Cardiac septum (tissue), 1 donor: ENCODE measurements at places on chromosomes 2 and 18.

DNA sequence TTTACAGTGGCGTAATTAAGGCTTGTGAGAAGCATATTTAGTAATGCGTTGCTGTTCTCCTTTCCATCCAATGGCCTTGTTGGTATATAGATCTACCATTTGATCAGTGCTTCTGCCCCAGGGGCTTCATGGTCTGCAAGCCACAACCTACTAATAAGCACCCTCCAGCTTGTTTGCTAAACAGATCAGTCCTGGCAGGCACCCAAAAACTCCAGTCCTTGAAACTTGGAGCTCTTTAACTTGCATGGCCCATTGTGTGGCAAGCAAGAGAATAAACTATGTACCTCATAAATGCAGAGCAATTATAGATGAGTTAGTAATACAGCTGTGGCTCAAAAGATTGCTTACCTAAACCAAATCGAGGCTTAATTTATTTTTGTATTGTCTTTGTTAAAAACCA lies 158.5 kb downstream of the FTCDNL1 start:
- no peak for DNase-seq

DNA sequence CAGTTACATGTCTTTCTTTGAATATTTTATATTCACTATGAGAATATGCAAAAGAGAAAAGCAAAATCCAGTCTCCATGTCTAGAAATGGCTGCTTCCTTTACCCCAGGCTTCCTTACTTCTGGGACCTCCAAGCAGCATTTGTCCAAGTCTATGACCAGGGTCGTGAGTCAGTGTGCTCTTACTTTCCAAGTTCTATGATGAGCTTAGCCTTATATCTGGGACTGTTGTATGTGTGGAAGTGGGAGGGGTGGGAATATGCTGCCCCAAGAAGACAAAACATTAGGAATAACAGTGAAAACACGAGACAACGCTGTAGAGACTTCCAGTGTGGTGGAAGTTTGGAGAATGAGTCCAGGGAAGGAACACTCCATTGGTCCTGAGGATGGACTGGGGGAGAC lies 21.2 kb upstream of the CHRNA1 start:
- DNase-seq, result no peak

DNA sequence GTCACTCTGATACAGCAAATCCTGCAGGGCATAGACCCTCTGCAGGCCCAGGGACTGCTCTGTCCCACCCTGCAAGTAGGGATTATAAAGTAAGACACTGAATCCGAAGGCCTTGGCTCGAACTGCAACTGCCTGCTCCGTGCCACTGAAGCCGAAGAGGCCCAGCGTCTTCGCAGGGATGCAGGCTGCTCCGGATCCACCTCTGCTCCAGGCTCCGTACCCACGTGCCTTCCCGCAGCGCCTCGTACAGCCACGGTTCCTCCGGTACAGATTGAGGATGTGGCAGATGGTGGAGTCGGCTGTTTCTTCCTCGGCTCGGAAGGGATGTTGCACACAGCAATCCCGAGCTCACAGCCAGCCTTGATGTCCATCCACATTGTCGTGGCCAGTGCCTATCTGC lies 160.4 kb upstream of the LHCGR start:
- no peak for DNase-seq

DNA sequence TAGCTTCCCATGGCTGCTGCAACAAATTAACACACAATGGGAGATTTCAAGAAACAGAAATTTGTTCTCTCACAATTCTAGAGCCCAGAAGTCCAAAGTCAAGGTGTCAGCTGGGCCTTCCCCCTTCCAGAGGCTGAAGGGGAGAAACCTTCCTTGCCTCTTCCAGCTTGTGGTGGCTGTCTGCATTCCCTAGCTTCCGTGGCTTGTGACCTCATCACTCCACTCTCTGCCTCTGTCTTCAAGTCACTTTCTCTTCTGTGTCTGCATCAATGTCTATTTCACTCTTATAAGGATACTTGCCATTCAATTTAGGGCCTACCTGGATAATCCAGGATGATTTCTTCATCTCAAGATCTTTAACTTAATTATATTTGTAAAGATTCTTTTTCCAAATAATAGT lies 16.8 kb upstream of the SRBD1 start:
- DNase-seq, result no peak

- DNase-seq, result no peak
Observed at GRCh38 chr18:31965316-31965970, 22.5 kb upstream of the TRAPPC8 start.

GRCh38 chr2:127217470-127218325 lies 2.4 kb downstream of the CYP27C1 start:
- no peak for DNase-seq

DNA sequence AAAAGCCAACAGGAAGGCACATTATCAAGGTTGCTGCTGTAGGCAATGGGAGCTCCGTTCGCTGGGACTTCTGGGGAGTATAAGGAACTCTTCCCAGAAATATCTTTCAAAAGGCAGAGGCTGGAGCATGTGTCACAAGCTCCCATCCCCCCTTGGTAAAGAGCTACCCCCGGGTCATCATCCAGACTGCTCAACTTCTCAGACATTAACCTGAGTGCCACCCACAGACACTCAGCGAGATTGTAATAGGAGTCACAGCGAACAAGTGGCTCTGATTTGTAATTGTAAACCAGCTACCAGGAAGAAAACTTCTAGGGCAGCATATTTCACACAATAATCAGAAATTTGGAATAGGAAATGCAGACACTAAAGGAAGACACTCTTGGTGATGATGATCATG lies 290.2 kb upstream of the PARD3B start:
- DNase-seq, result no peak

- no peak for DNase-seq
Observed at GRCh38 chr2:25372405-25373268, 30.9 kb upstream of the DNMT3A start.

GRCh38 chr18:29501952-29502351 lies 1325.0 kb upstream of the CDH2 start:
- no peak for DNase-seq

- no peak for DNase-seq
Observed at GRCh38 chr18:13653746-13654433, 72.5 kb downstream of the FAM210A start.

DNA sequence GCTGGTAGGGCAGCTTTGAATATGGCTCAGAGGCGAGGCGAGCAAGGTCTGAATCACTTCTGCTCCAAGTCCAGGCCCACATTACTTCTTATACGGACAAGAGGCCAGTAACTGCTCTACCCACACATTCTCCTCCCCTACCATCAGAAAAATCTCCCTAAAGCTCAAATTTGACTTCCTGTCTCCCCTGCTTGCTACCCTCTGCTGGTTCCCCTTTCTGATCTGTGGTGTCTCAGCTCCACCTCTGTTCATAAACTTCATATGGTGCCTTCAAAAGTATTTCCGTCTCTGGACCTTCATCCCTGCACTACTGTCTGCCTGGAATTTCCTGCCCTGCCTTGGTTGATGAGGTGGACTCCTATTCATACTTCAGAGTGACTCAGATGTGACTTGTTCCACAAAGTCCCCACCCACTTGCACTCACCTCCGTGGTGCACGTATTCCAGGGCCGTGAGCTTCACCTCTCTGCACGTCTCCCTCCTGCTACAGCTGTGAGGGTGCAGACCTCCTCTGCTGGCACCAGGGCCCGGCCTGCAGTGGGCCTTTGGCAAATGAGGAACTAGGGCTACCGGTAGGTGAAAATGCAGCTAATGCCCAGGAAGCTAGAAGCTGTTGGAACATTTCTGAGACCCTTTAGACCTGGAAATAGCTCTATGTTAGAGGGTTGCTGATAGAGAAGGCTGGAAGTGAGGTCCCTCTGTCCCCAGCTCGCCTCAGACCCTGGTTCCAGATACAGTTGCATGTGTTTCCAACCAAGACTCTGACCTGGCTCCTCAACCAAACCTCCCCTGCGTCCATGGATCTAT lies 24.6 kb upstream of the KCMF1 start:
- DNase-seq, result no peak

- DNase-seq, result no peak
Observed at GRCh38 chr2:199488772-199489400, 31.1 kb upstream of the SATB2 start.

DNA sequence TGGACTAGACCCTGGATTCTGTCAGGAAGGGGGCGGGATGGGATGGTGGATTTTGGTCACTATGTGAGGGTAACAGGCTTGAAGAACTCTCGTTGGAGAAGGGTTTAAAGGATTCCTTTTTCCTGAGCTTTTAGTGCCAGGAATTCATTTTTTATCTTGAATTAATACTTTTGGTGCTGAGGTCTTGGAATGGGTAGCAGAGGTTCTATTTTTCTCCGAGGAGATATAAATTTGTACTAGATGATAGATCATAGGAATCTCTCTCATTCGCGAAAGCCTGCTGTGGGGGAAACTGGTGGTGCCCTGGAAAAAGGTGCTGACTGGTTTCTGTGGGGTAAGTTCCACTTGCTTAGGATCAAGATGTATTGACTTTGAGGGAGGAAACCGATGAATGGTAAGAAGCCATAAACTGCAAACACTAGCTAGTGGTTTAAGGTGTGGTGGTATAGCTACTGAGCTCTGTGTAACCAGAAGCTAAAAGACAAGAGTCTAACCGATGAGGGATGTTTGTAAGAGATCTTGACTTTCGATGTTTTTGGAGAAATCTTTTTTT lies 706 bp downstream of the AGPS start:
- DNase-seq, result no peak

- DNase-seq, result no peak
Observed at GRCh38 chr18:79208906-79209305, 139.7 kb downstream of the ATP9B start.

DNA sequence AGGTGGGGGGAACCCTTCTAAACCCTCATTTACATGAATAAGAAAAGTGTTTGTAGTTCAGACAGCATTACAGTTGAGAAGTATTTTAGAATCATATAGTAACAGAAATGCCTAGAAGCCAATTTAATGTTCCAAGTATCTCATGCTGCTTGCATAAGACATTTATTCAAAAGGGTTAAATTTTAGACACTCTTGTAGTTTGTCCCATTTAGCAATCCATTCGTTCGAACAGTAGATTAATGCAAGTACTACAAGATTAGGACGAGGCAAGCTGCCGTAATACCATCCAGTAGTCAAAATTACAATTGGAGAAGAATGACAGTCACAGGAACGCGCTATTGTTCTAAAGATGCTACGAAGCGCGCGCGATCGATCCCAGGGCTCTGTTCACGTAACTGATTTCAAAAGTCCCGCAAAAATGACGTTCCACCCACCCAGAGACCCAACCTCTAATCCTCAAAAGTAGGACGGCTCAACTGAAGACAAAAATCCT lies 1.2 kb downstream of the TMEM237 start:
- DNase-seq, result no peak

DNA sequence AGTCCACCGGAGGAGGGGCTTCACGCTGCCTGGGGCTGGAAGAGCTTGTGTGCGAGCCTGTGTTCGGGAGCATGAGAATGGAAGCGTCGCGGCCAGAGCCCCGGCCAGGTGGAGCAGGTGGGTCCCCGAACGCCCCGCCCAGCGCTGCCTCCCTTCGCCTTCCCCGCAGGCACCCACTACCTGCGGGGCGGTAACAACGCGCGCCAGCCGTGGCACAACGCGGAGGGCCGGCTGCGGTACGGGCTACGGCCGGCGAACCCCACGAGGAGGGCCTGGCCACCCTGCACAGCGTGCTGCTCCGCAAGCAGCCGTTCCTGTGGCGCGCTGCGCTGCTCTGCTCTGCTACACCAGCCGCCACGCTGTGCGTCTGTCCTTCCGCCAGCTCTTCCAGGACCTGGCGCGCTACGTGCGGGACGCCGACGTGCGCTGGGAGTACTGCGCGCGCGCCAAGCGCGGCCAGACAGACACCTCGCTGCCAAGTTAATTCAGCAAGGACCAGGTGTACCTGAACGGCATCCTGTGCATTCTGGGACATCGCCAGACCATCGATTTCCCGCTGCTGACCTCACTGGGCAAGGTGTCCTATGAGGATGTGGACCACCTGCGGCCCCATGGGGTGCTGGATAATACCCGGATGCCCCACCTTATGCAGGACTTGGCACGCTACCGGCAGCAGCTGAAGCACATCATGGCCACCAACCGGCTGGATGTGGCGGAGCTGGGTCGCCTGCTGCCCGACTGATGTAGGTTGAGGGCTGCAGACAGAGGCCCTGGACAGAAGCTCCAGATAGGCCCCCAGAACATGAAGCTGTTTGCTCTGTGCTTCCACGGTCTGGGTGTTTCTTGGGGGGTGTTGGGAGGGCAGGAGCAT lies 200.6 kb downstream of the NAPG start:
- DNase-seq, result no peak

- DNase-seq, result no peak
Observed at GRCh38 chr18:33116376-33116775, 324.1 kb downstream of the CCDC178 start.

- DNase-seq, result no peak
Observed at GRCh38 chr2:137964066-137964858, at the start of gene HNMT. HNMT (plus strand) TSS chr2:137964473; CDS start chr2:137964492, 19 bp downstream.

DNA sequence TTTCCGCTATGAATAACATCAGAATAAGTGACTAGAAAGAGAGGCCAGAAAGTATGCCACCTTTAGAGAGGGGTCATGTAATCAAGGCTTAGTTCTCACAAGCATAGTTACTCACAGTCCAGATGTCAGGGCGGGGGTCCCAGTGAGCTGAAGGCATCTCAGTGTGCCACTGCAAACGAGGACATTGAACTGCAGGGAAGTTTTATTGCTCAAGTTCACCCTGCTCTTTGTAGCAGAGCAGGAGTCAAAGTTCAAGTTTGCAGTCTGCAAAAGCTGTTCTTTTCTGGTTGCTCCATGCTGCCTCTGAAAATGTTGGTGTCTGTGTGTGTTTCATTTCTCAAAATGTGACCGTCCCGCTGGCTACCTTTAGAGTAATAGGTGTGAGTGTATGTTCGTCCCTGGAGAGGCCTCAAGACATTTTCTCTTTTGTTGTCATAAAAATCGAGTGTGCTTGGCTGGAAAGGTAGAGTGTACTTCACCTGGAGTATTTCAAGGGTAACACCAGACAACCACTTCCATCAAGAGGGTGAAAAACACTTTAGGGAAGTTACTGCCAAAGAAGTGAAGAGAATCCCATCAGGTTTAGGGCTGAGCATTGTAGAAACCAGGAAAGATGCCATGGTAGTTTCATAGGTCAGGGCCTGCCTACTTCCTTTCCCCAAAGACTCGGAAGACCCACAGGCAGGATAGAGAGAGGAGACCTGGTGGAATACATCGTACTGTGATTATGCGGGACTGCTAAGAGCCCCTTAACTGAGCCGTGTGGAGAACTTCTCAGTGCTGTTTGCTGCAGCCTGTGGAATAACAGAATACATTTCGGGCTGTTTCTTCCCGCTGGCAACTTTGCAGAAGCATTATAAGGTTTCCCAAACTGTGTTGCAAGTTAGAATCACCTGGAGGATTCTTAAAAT lies 89.9 kb downstream of the LYPD6 start:
- no peak for DNase-seq

DNA sequence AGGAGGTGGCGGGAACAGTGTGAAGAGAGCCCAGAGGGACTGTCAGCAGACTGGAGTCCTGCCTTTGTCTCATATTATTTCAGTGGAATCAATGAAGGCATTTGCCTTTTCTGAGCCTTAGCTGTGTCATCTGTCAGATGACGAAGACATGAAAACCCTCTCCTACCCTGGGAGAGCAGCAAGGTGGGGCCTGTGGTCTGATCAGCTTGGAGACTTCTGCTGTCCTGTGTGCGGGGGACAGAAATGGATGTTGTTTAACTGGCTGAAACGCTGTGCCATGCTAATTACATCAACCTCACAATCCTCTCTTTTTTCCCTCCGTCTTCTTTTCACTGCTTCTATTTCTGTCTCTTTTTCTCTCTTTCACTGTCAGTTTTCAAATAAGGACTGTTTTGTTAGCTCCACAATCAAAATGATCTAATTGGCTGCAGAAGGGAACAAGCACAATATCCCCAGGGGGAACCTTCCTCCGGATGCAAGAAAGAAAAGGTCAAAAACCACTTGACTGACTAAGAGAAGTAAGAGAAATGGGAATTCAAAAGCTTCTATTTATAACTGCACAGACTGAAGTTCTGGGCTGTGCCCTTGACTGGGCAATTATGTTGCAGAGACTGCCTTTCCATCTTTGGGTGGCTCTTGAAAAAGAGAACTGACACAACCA lies 340.1 kb downstream of the CLIP4 start:
- DNase-seq, result no peak
